ENCODE measurements at places on chromosomes 12 and 14. TPM values are rescaled to one million over a fixed set of nuclear protein-coding genes. Genes with fewer than 3 reads are reported as not detected.

The CCDC177 gene
- total RNA-seq, result not detected

- no peaks in the 10 kb centered on the region for H3K4me1 ChIP-seq
- H3K4me3 ChIP-seq, result no peak overlapping the region
- DNase-seq, result no peak
- no peaks in the 10 kb centered on the region for H3K36me3 ChIP-seq
- no peak overlapping the region for H3K27ac ChIP-seq
- no peaks in the 10 kb centered on the region for H3K27me3 ChIP-seq
These were observed 136.5 kb upstream of the IFNG-AS1 start for GRCh38 chr12:67852701-67853100.

DNA sequence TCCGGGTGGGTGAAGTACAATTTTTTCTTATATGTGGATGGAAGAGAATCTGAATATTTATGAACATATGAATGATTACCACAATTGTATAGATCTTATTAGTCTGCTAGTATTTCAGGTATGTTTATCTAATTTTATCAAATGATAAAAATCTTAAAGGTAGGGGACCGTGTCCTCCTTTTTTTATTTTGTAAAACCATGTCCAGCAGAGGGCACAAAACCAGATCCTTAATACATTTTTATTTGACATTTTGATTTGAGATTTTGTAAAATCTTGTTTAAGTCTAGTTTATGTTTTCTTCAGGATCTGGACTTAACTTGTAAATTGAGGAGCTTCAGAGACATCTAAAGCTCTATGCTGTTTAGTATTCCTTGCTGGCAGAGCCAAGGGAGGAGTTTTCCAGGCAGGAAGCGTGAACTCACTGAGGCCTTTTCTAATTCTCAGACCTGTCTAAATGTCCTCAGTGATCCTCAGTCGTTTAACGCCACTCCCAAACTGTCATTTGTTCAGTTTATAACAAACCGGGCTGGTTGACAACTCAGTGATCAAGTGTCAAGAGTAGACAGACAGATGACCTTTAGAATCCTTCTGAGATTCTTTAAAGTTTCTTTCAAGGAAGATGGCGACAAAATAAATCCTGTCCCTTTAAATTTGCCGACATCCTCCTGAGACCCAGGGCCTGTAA, 263.9 kb downstream of the KTN1 start:
- no peak overlapping the region for H3K27ac ChIP-seq
- H3K4me3 ChIP-seq, result no peak overlapping the region
- H3K4me1 ChIP-seq, result no peaks in the 10 kb centered on the region
- H3K36me3 ChIP-seq, result no peaks in the 10 kb centered on the region
- no peaks in the 10 kb centered on the region for H3K27me3 ChIP-seq

The PLEKHG7 gene
- 0.23 TPM for total RNA-seq

DNA sequence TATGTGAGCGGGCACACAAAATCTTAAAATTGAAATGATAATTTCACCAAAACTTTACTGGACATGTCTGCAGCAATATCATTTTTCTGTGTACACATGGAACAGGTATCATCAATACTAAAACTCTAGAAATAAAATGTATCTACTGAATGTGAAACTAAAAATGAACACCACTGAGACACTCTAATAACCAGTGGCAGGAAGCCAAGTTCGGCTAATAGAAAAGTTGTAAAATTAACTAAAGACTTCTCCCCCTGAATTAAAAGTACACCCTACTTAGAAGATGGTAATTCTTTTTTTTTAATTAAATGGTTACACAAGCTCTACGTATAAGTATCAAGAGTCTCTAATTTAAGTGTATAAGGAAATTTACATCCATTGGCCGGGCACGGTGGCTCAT, 227.2 kb downstream of the MED13L start:
- H3K27ac ChIP-seq, result no peak overlapping the region
- no peaks in the 10 kb centered on the region for H3K27me3 ChIP-seq
- H3K36me3 ChIP-seq, result no peaks in the 10 kb centered on the region
- H3K4me3 ChIP-seq, result no peak overlapping the region
- H3K4me1 ChIP-seq, result peaks cover 5% of the 10 kb centered on the region

The USP44 gene
- total RNA-seq, result 0.22 TPM

DNA sequence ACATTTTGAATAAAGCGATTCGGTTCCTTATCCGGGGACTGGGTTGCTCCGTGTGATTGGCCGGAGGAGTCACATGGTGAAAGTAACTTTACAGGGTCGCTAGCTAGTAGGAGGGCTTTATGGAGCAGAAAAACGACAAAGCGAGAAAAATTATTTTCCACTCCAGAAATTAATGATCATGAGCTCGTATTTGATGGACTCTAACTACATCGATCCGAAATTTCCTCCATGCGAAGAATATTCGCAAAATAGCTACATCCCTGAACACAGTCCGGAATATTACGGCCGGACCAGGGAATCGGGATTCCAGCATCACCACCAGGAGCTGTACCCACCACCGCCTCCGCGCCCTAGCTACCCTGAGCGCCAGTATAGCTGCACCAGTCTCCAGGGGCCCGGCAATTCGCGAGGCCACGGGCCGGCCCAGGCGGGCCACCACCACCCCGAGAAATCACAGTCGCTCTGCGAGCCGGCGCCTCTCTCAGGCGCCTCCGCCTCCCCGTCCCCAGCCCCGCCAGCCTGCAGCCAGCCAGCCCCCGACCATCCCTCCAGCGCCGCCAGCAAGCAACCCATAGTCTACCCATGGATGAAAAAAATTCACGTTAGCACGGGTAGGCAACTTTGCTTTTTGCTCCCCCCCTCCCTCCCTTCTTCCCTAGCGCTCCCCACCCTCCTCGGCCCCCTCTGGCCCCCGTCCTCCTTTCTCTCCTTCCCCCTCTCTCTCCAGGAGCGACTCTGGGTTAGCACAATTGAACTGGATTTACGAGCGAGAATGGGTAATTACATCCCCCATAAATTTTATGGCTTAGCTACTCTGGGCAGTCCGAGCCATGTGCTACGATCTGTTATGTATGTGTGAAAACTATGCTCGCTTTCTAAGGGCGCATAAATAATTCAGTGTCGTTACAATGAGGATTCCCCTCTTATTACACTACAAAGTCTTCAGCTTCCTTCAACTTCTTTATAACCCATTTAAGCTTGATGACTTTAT, at the start of gene HOXC4:
Gene HOXC4, plus strand, starts transcription at position 85 of the 991 bp plus-strand sequence. Its CDS starts 88 bp downstream, at position 173.
- H3K27me3 ChIP-seq, result no peaks in the 10 kb centered on the region
- H3K4me1 ChIP-seq, result no peaks in the 10 kb centered on the region
- H3K4me3 ChIP-seq, result peak within 1 kb of the TSS; percentile 37

GRCh38 chr12:19542606-19543005, 103.3 kb downstream of the AEBP2 start:
- no peaks in the 10 kb centered on the region for H3K36me3 ChIP-seq
- no peaks in the 10 kb centered on the region for H3K27me3 ChIP-seq

GRCh38 chr12:130775953-130776856, 60.1 kb upstream of the RIMBP2 start:
- H3K27ac ChIP-seq, result no peak overlapping the region
- no peaks in the 10 kb centered on the region for H3K36me3 ChIP-seq
- DNase-seq, result peak; percentile 48
- H3K4me1 ChIP-seq, result peaks cover 10% of the 10 kb centered on the region

The PRR4 gene
- total RNA-seq, result 1.6 TPM

- no peak overlapping the region for H3K27ac ChIP-seq
- H3K27me3 ChIP-seq, result no peaks in the 10 kb centered on the region
- no peak overlapping the region for H3K4me3 ChIP-seq
- no peaks in the 10 kb centered on the region for H3K36me3 ChIP-seq
- peaks cover 6% of the 10 kb centered on the region for H3K4me1 ChIP-seq
These were observed 10.0 kb downstream of the ATP2B1 start for GRCh38 chr12:89698607-89699006.
